Renal cortical epithelial cell (primary cell): ENCODE measurements at places on chromosomes 2 and 18. TPM values are rescaled to one million over a fixed set of nuclear protein-coding genes. Genes with fewer than 3 reads are reported as not detected.
A peak's percentile ranks its signal among the peaks of the same experiment; 100 is the strongest.

C2orf49 gene
- total RNA-seq = 24.0 and 30.3 TPM in 2 replicates

- no peak for DNase-seq
Observed at GRCh38 chr2:46048693-46049092, 248.5 kb upstream of the EPAS1 start.

DNA sequence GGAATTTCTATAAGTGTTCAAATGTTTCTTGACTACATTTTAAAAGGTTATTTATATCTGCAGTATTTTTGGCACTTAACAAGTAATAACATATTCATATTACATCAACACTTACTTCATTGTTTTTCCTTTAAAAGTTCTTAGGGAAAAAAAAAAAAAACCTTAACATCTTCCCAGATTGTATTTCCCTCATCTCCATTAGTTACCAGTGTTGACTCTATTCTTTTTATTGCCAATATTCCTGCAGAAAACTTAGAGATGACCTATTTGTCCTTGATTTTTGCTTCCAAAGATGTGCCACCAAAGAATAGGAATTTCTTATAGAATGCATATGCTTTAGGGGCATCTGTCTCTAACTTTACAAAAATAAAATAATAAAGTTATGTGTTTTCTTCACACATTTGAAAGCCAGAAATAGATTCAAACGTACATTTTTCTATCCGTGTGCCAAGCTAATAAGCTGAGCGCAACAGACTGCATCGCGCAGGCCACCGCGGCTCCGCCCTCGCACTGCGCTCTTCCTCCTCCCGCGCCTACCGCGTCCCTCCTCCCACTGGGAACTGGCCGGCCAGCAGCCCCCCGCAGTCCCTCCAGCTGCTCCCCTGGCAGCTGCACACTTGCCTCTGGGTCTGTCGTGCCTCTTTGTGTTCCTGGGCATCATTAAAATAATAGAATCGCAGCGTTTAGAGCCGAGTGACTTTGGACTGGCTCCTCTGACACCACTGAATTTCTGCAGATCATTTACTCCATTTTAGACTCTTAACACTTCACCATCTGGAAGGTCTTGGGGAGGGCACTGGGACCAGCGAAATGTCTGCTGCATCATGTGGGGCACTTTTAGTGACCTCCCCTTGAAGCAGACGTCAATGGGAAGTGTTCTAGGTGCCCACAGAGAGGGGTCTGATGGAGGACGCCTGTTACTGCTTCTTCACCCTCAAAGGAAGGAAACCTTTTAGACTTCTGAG lies 21.2 kb upstream of the NAB1 start:
- DNase-seq = no peak

DNA sequence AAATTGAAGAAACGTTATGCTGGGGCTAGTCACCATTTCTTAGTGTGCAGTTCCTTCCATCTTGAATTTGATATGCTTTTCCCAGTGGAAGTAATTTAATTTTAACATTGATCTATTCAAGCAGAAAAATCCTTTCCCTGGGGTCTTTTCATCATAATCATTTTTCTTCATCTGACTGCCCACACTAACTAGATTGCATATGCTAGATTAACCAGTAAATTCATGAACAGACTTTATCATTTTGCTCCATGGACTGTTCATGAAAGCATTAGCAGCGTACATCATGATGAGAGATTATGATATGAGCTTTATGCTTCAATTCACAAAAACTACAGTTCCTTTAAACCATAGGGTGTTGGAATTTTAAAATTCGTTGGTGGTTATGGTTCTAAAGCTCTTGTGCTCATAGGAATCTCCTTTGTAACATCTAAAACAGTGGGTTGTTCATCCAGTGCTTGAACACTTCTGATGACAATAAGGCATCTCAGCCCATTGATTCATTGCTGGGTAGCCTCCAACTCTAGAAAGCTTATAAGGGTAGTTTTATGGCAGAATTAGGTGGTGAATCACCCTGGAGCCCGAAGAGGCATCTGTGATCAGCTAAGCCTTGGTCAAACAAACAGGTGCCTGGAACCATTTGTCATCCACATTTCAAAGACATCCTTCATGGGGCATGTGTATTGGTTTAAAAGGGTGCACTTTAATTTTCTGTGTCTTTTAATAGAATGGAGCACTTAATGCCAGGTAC lies 77.2 kb upstream of the NDUFV2 start:
- peak; percentile 56 for DNase-seq
